ENCODE measurements at places on chromosomes 5 and 9.
A peak's percentile ranks its signal among the peaks of the same experiment; 100 is the strongest.

GRCh38 chr5:98742396-98743073 lies 30.9 kb upstream of the RGMB start:
- no peak for DNase-seq

GRCh38 chr5:21263361-21263760 lies 1275.4 kb upstream of the CDH18 start:
- no peak for DNase-seq

- no peak for DNase-seq
These were observed 116.5 kb upstream of the OTULINL start for GRCh38 chr5:14465116-14465515.

DNA sequence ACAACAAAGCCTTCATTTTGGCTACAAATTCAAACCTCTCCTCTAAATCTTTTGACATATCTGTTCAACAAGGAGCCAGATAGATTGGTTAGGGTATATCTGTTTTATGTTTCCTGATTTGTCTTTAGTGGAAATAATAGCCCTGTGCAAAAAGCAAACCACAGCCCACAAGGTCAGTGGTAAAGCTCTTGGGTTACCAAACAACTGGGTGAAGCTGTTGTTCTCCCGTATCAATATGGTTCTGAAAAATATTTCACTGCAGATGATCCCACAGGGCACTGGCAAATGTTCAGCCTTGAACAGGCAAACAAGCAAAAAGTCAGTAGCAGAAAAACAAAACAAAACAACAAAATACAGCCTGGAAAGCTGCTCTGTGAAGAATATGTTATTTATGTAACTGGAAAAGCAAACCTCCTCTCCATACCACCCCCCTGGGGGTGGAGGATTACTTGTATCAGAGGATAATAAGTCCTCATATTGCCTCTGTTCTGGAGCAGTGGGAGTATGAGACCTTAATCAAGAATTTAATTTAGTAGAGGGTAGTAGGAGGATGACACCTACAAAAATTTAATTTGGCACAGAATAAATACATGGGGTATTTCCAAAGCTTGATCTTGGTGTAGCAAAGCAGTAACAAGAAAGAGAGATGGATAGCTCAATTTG lies 20.8 kb upstream of the PTBP3 start:
- no peak for DNase-seq

DNA sequence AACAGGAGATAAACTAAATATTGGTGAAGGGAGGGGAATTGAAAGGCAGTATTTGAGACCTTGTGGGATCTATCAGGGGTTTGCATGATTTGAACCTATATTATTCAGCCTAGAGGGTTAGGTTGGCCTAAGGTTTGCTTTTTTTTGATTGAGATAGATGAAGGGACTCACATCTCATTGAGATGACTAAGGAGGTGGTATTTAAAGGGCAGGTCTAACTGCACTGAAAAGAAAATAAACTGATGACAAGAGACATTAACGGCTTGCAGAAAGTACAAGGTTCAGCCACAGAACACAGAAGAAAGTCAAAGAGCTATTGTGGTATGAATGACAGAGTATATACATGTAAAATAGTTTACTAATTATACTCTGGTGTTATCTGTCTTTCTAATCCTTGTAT lies 412.7 kb downstream of the CDH10 start:
- no peak for DNase-seq

GRCh38 chr5:104512063-104512825 lies 949.7 kb upstream of the NUDT12 start:
- no peak for DNase-seq

DNA sequence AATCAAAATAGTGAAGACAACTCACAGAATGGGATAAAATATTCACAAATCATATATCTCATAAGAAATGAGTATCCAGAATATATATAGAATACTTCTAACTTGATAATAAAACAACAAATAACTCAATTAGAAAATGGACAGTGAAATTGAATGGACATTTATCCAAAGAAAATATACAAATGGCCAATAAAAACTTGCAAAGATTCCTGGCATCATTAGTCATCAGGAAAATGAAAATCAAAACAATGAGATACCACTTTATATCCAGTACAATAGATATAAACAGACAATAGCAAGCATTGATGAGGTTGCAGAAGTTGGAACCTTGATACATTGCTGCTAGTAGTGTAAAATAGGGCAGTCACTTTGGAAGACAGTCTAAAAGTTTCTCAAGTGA lies 12.8 kb upstream of the TLR4 start:
- DNase-seq = no peak

GRCh38 chr9:7452378-7452777 lies 347.2 kb downstream of the DMAC1 start:
- DNase-seq = no peak

DNA sequence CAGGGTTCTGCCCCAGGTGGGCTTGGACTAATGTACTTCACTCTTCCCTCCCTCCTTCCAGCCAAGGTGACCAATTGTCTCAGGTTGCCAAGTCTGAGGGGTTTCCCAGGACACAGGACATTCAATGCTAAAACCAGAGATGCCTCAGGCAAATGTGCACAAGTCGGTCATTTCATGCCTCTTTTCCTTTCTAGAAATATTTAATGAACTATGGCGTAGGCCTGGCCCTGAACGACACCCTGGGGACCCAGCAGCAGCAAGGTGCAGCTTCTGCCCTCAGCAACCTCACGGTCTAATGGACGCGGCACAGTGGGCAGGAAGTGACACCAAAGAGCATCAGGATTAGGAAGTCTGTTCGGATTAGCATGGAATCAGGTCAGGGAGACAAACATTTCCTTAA lies 148.1 kb downstream of the MTX3 start:
- DNase-seq = no peak

GRCh38 chr5:139903795-139904565 lies 108.4 kb downstream of the PSD2 start:
- DNase-seq = peak; percentile 85

GRCh38 chr5:122406181-122406580 lies 94.1 kb downstream of the SNCAIP start:
- DNase-seq = no peak

DNA sequence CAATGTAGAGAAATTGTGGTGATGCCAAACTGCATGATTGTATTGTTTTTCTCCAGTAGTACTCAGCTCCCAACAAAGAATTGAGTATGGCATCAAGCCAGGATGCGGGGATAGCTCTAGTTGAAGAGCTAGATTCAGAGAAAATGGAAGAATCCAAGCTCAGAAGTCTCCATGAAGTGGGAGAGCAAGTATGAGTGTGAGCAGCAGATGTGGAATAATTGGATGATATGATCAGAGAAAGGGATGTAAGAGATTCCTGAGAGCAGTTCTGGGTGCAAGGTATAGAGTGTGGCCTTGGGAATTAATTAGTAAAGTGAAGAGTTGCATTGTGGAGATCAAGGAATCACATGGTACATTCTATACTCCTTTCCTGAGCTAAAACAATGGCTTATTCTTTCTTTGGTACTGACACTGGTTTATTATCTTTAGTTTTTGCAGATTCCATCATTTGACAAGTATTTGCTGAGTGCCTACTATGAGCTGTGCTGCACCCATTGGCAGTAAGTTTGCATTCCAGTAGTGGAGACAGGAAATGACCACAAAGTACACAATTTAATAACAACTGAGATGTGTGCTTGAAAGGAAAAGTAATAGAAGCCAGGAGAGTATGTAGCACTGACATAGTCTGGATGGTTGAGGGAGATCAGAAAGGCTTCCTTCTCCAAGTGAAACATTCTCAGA lies 177.1 kb downstream of the CPLANE1 start:
- DNase-seq = no peak

- peak; percentile 67 for DNase-seq
These were observed 23.4 kb downstream of the CDK20 start for GRCh38 chr9:87950765-87951488.
